ENCODE measurements at places on chromosomes 13 and 19.

GRCh38 chr13:41811588-41812021 is 149.3 kb downstream of the VWA8 start:
- DNase-seq, result no peak

DNA sequence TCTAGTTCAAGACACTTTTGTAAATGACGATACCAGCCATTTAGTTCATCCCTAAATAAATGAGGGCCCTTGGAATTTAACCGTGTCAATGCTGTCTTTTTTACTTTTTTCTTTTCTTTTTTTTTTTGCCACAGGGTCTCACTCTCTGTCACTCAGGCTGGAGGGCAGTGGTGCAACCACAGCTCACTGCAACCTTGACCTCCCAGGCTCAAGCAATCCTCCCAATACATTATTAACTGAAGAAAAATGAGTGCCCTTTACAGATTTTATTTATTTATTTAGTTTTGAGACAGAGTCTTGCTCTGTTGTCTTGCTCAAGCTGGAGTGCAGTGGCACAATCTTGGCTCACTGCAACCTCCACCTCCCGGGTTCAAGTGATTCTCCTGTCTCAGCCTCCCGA is 2.9 kb upstream of the MED4 start:
- DNase-seq, result no peak

DNA sequence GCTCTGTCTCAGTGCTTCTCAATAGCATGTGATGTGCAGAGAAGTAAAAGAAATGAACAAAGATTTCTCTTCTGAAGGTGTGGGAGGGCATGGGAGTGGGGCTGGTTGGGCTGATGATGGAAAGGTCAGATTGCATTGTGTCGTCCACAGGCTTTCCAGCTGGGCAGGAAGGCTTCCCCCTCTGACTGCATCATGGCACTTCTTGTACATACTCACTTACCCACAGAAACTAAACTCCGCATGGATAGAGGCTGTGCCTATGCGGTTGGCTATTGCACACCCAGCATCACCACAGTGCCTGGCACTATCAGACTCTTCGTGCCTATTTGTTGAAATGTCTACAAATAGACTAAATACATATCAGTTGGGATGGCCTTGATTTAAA is 24.4 kb upstream of the TNFSF11 start:
- no peak for DNase-seq

DNA sequence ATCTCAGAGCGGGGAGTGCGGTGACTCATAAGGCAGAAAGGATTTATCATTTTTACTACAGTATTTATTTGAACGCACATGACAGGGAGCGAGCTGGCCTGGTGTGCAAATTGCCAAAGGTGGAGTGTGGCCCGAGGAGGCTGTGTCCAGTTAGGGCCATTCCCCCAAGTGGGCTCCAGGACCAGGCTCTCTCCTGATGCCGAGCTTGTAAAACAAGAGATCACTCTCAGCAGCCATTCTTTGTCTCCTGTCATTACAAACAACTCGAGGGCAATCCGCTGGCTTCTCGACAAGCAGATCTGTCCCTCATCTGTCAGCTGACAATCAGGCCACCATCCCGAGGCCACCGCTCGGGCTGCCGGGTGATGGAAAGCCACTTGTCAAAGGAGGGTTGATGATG is 418.9 kb downstream of the ZNF536 start:
- DNase-seq, result no peak

- no peak for DNase-seq
These were observed 31.9 kb downstream of the SLC25A42 start for GRCh38 chr19:19095691-19096090.

DNA sequence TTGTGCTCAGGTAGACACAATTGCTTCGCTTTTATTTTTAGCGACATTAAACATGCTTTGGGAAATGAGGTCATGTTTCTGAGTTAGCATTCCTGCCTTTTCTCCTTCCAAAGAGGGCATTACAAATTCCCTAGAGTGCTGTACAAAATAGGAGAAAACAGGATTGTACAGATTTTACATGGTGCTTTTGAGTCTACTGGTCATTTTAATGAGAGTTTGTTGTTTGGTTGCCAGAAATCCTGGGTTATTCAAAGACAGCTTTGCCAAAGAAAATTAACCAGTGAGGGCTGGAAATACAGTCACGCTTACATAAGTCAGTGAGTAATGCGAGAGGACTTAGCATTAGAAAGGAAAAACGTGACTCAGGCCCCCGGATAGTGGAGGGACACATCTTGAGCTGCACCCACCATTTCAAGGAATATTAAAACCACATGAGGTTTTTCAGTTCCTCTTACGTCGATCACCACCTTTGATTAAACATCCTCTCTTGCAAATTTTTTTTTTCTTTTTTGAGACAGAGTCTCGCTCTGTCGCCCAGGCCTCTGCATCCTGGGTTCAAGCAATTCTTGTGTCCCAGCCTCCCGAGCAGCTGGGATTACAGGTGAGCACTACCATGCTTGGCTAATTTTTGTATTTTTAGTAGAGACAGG is 55.4 kb downstream of the SACS start:
- peak; percentile 99 for DNase-seq

- no peak for DNase-seq
These were observed 45.4 kb upstream of the CALM3 start for GRCh38 chr19:46555628-46556280.

DNA sequence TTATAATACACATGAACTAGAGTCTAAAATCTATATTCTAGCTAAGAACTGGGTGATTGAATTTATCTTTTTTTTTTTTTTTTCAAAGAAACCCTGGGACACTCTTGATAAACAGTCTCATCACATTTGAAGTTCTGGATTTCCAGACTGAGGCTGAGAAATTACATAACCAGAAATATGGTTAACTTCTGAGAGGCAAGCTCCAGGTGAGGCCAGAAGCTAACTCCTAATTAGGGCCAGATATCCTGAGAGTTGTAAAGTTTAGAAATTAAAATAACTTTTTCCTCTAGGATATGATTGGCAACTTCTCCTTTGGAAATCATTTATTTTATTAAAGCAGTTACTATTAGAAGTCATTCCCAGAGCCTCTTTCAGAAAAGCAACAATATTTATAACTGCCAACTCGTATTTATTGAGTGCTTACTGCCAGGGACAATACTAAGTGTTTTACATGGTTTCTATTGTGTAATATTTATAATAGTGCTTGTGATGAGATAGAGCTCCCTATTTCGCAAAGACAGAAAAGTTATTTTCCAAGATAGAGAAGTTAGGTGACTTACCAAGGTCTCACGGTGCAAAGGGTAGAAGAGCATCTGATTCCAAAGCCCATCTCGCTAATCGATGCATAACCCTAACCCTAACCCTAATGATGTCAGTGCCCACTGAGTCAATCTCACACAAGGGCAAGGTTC is 187.7 kb downstream of the DCT start:
- DNase-seq, result no peak

- peak; percentile 50 for DNase-seq
These were observed 122.9 kb upstream of the RNF113B start for GRCh38 chr13:98299966-98300350.
